ENCODE measurements at places on chromosomes 1 and 21. TPM values are rescaled to one million over a fixed set of nuclear protein-coding genes. Genes with fewer than 3 reads are reported as not detected.

The PLEKHG5 gene
- polyA plus RNA-seq: 3.4 TPM

The LRRC39 gene
- 0.45 TPM for polyA plus RNA-seq

- no peak for DNase-seq
These were observed 9.4 kb upstream of the S100A8 start for GRCh38 chr1:153400244-153400643.

The OR2L3 gene
- polyA plus RNA-seq: not detected

DNA sequence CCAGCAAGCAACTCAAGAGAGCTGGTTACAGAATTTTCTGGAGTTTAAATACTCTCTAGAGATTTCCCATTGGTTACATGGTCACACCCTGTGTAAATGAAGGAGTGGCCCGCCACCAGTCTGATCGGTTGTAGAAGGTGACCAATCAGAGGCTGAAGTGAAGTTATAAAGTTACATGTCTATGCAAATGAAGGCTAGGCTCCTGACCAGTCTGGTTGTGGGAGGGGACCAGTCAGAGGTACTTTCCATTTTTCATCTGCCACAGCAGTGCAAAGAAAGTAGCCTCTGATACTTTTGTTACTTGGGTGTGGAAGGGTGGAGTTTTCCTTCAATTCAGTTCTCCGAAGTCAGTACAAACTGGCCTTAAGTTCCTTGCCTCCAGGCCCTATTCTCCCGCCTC lies 273.7 kb downstream of the BARHL2 start:
- DNase-seq: no peak

DNA sequence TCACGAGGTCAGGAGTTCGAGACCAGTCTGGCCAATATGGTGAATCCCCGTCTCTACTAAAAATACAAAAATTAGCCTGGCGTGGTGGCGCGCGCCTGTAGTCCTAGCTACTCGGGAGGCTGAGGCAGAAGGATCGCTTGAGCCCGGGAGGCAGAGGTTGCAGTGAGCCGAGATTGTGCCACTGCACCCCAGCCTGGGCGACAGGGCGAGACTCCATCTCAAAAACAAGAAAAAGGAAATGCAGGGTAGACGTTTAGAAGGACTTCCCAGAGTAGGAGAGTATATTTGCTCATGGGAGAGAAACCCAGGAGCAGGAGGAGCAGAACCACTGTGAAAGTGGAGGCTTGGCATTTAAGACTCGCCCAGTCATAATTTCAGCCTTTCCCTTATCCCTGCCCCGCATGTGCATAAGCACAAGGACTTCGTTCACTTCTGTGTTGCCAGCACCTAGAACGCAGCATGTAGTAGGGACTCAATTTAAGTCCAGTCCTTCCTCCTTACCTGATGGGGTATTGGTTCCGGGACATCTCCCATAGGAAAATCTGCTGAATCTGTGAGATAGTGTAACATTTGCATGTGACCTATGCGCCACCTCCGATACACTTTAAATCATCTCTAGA lies 5.2 kb upstream of the MEF2D start:
- DNase-seq: no peak

GRCh38 chr1:216542741-216543140 lies 119.5 kb upstream of the USH2A start:
- DNase-seq: no peak

DNA sequence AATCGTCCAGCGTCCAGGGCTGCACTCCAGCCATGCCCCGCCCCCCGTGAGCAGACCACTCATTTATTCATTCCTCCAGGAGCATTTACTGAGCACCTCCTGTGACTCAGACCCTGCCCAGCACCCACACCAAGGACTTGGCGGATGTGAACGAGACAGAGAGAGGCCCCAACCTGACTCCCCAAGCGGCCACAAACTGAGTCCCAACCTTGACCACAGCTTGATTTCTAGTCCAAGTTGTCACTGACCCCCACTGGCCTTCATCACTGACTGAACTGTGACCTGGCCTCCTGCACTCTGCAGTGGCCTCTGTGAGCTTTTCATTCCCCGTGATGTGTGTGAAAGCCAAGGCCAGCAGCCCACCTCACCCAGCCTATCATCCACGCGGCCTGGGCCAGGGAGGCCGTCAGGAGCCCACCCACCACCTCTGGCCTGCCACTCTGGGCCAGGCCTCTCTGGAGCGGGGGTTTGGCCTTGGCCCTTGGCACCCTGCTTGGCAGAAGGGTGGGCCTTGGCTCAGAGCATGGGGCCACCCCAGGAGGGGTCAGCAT lies 19.3 kb upstream of the RUNX3 start:
- no peak for DNase-seq

GRCh38 chr1:45685308-45686014 lies 872 bp downstream of the GPBP1L1 start:
- DNase-seq: peak; percentile 6

GRCh38 chr1:160665330-160666078 lies 18.7 kb upstream of the SLAMF1 start:
- DNase-seq: no peak

The ITLN2 gene
- polyA plus RNA-seq: 0.22 TPM

GRCh38 chr1:83131692-83131955 lies 867.3 kb downstream of the TTLL7 start:
- no peak for DNase-seq

The CORT gene
- polyA plus RNA-seq: 0.08 TPM

DNA sequence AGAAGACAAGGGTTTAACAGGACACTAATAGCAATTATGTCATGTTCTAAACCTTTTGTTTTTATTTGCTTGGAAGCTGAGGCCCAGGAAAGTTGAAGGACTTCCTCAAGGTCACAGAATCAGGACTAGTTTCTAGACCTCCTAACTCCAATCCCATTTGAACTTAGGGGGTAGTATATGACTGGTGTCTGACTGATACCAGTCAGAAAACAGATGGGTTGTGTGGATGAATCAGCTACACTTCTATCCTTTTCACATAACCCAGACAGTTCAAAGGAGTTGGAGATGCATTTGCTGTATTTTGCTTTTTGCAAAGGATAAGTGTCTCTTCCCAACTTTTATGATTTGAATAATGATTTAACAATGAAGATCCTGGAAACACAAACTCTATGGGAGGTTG lies 322.5 kb downstream of the HLX start:
- no peak for DNase-seq

The ATP8B2 gene
- 17.5 TPM for polyA plus RNA-seq

The ATXN7L2 gene
- polyA plus RNA-seq: 2.0 TPM
